ENCODE measurements at places on chromosomes 13 and 19.

DNA sequence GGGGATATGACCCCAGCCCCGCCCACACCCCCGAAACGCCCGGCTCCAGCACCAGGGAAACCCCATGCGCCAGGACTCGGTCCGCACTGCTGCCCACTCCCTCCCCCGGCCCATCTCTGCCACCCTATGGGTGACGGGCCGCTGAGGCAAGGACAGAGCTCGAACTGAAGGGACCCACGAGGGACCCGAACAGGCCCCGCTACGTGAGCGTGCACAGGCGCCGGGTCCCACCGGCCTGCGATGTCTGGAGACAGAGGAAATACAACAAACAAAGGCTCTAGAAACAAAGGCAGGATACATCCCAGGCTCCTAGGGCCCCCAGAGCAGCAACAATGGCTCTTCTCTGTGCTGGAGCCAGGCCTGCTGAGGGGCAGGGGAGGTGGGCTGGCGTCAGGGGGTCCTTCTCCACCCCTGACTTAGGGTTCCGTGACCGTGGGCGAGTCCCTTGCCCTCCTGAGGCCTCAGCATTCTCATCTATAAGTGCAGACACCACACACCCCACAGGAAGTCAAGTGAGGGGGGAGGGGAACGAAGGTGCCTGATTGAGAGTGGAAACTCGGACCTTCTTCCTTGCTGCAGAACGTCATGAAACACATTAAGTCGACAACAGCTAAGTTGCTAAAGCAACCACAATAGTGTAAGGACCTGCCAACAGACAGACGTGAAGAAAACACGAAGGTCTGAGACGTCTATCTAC lies 3.1 kb downstream of the ABHD17A start:
- no peak for DNase-seq

- no peak for DNase-seq
Measured at GRCh38 chr13:110875241-110875640, 39.6 kb downstream of the ANKRD10 start.

DNA sequence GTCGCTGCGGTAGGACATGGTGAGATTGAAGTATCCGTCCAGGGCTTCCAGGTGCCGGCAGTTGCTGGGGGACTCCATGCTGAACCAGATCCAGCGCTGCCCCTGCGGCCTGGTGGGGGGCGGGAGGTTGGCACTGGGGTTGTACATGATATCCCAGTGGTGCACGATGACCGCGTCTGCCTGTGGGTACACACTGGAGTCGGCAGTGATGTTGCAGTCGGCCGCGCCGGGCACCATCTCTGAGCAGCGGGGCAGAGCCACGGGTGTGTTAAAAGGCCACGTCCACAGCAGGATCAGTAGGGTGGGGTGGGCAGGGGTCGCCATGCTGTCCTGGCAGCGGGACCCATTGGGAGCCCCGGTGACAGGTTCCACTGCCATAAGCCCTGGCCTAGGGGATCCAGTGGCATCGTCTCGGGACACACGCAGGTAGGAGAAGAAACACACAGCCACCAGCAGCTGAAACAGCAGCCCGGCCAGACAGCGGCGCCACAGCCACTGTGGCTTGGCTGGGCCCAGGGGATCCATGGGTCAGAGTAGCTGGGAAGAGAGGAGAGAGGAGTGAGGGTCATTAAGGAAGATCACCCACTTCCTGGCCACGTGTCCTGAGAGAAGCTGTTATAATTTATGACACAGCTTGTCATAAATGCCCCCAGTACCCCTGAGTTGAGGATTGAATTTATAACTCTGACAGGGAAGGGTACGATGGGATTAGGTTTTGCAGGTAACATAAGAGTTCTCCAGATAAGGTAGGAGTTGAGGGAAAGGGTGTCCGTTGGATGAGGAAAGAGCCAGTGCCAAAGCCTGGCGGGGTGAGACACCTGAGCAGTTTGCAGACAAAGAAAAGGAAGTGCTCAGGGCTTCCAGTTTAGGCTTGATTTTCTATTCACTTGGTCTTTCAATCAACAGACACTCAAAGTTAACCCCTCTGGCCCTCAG lies 2.9 kb downstream of the FUT5 start:
- DNase-seq = no peak

DNA sequence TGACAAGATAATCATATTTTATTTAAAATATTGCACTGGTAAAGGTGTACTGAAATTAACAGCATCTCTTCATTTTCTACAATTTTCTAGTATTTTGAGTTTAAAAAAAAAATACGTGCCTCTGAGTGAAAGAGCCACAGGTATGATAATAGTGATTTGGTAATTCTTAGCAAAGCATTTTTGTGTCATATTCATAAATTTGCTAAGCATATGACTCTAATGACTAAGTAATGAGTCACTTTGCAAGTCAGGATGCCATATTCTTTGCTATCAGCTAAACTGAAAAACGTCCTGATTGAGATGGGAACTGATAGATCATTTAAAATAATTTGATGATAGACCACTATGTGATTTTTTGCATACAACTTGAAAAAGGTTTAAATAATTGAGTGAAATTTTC lies 136.1 kb upstream of the IRS2 start:
- no peak for DNase-seq

- no peak for DNase-seq
Measured at GRCh38 chr13:75302071-75302698, 179.8 kb downstream of the TBC1D4 start.
